ENCODE measurements at places on chromosomes 2 and 18. TPM values are rescaled to one million over a fixed set of nuclear protein-coding genes. Genes with fewer than 3 reads are reported as not detected.

GRCh38 chr2:98806236-98806697 is 75.3 kb upstream of the MGAT4A start:
- DNase-seq, result no peak

KCNK3 gene
- 2.4 TPM for total RNA-seq

PSTPIP2 gene
- total RNA-seq, result 9.9 TPM

- DNase-seq, result no peak
Measured at GRCh38 chr2:201965550-201965949, 68.1 kb upstream of the FZD7 start.

- no peak for DNase-seq
Measured at GRCh38 chr2:72921088-72921851, 4.0 kb downstream of the EMX1 start.

- peak; percentile 86 for DNase-seq
Measured at GRCh38 chr2:74439803-74440377, 1.8 kb downstream of the RTKN start.

All from tibial nerve (tissue), 4 donors.